ENCODE measurements at places on chromosomes 1 and 21.

DNA sequence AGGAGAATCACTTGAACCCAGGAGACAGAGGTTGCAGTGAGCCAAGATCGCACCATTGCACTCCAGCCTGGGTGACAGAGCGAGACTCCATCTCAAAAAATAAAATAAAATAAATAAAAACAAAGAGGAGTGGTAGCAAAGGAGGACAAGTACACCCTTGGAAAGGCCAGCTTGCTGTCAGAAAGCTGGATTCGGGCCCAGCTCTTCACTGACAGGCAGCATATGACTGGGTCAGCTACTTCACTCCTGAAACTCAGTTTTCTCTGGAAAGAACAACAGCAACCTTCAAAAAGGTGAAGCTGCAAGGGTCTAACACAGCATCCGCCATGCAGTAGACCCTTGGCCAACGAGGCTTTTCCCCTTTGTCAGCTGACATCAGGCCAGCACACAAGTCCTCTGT is 156.0 kb upstream of the TIAM1 start:
- DNase-seq = no peak

DNA sequence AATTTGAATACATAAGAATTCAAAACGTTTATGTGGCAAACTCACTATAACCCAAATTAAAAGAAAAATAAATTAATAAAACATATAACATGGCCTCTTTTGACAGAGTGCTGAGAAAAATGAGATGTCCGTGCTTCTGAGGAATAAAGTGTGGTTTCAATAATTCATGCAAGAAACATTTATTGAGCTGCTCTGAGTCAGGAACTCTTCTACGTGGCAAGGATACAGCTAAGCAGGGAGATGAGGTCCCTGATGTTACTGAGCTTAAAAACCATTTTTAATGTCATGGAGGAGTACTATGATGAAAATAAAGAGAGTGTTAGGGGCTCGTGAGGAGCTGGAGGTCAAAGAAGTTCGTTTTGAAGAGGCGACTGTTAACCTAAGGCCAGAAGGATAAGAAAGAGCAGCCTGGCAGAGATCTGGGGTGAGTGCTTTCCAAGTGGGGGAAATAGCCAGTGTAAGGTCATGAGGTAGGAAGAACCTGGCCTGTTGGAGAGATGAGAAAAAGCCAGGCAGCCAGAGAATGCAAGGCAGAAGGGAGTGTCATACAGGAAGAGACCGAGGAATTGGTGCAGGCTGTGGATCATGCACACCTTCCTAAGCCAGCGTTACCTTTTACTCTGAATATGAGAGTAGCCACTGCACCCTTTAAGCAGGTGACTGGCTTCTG is 182.2 kb upstream of the DUSP10 start:
- DNase-seq = no peak

DNA sequence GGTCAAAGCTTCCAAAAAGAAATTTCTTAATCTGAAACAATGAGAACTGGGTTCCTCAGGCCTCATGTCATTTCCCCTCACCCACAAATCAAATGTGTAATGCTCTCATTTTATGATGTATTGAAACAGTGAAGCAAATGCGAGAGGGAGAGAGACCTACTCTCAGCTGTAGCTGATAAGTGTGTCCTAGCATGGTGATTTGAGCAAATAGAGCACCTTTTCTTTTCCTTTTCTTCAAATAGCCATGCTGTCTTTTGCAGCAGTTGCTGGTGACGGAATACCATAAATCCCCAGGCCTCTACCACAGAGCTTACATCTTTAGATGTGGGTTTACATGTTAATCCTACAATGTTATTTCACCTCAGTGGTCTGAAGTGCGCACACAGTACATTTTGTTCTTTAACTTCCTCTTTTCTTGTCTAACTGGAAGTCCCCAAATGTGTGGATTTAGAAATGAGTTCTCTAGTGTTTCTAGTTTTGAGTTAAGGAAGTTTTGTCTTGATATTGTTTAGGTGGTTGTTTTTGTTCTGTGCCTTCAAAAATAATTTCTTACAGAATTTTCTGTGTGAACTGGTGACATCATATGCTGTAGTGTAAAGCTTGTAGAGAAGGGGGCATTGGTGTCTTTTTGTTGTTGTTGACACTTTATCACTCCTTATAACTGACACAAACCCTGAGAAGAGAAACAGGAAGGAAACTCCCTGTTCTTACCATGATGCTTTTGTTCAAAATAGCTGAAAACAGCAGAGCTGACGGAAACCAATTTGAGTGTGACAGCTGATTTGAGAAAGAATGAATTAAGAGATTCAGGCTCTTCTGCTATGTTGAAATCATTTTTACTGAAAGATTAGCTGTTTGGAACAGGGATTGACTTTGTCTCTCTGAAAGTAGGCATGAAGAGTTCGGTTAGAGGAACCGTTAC is 12.2 kb downstream of the SMAP2 start:
- DNase-seq = no peak

- no peak for DNase-seq
Measured at GRCh38 chr21:33645730-33646129, 3.4 kb downstream of the ITSN1 start.

GRCh38 chr1:22096463-22096862 is 44.0 kb downstream of the CDC42 start:
- DNase-seq = no peak

DNA sequence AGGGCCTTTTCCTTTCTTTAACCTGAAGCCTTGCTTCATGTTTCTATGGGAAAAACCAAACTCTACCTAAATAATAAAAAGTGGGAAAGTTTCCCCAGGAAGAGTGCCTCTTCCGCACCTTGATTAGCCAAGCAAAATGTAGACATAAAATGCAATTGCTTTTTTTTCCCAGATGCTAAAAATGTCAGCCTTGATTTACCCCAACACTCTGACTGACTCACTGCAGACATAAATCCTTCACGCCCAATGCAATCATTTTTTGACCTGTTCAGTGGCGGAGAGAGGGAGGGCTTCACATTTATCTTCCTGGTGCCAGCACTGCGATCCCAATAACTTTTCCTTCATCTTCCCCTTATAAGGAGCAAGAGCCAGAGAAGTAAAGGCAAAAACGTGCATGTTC is 261.5 kb downstream of the SEC16B start:
- DNase-seq = no peak

DNA sequence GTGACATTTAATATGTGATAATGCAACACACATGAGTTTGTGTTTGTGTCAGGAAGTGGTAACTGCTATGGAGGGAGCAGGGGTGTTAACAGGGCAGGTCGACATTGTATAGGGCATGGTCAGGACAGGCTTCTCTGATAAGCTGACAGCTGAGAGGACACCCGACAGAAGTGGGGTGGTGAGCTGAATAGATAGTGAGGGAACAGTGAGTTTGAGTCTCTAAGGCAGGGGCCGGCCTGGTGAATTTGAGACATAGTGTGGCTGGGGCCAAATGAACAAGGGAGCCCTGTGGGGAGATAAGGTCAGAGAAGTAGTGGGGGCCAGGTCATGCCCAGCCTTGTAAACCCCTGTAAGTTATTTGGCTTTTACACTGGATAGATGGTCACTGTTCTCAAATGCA is 217.4 kb upstream of the KIAA0040 start:
- DNase-seq = no peak

GRCh38 chr1:245807954-245808719 is 653.4 kb downstream of the KIF26B start:
- DNase-seq = no peak

DNA sequence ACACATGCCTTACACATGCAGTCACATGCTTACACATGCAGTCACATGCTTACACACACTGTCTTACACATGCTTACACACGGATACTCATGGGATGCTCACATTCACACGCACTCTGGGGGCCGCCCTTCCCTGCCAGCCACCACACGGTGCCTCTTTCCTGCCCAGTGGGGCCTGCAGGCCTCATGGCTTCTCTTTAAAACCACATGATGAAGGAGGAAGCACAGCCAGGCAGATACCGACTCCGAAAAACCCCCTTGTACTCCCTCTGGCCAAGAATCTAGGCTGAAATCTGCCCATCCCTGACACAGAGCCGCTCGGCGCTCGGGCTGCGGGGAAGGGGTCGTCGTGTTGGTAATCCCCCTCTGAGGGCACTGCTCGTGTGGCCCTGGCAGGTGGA is 113.0 kb downstream of the PRDM16 start:
- no peak for DNase-seq

DNA sequence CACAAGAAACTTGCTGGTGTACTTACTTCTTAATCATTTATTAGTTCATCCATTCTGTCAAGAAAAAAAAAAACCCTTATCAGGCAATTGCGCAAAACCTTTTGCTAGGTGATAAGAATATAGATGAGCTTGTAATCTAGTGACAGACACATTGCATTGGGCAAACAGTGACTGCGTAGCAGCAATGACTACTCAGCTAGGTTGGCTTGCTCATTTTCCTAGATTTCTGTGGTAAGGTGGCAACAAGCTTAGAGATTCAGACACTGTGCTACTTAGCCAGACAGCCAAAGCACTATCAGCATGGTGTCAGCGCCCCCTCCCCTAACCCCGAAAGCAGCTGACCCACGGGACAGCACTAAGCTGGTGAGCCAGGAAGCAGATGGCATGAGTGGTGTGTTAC is 203.1 kb downstream of the BARHL2 start:
- DNase-seq = no peak

GRCh38 chr1:955474-955873 is 3.6 kb downstream of the NOC2L start:
- no peak for DNase-seq

DNA sequence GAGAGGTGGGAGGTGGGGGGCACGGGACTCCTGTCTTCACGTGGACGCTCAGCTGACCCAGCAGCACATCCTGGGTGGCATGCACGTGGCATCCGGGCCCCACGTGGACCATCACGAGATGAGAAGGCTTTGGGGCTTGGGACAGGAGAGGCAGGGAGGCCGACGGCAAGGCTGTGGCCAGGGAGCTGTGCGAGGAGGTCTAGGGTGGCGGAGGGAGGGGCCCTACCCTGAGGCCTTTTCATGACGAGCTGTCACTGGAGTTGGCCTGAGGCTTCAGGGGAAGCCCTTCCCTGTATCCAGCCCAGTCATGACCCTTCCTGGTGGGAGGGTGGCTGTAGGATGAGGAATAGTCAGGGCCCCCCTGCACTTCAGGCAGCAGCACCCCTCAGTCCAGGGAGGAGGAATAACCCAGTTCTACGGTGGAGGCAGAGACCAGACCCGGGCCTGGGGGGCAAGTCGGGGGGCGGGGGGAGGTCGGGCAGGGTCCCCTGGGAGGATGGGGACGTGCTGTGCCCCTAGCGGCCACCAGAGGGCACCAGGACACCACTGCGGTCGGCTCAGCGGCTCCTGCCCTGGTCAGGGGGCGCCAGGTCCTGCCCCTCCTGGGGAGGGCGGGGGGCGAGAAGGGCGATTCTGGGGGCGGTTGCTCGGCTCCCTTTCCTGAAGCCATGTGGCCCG is 2.0 kb upstream of the PERM1 start:
- peak; percentile 42 for DNase-seq

GRCh38 chr1:219882096-219882495 is 46.3 kb downstream of the SLC30A10 start:
- no peak for DNase-seq

Measured in activated T-helper 1 cell treated with anti-CD3 and anti-CD28 coated beads, Interleukin-2, amount 50 U/mL, for 16 hours (primary cell).